HepG2 (cell line): ENCODE measurements at places on chromosomes 2 and 18.
A peak's percentile ranks its signal among the peaks of the same experiment; 100 is the strongest.

GRCh38 chr2:45731141-45731540, 79.7 kb downstream of the PRKCE start:
- no peak for DNase-seq

DNA sequence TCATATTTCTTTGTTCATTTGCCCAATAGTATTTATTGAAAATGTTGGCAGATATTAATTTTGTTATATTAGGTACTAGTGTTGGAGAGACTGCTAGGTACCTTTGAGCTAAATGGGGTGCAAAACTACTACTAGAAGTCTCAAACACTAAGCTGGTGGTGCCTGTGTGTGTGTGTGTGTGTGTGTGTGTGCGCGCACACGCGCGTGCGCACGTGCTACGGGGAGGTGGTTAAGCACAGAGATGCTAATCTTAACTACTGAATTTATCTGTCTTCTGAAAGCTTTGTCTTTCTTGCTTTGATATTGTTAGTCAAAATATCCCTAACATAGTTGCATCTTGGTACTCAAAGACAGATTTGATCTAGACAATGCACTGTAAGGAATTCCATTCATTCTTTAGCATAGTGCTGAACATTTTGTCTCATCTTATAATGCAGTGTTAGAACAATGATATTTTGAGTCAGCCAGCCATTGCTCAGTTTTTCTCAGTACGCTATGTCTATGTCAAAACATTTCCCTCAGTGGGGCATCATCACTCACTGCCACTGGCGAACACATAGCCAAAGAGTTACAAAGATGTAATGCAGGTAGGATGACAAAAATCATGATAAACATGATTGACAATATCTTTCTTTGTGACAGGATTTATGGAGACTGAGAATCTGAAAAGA, 396.0 kb upstream of the RGPD4 start:
- no peak for DNase-seq

GRCh38 chr2:70086278-70086837, 919 bp upstream of the PCBP1 start:
- peak; percentile 96 for DNase-seq

GRCh38 chr2:106314444-106314843, 120.3 kb upstream of the UXS1 start:
- DNase-seq, result no peak
